Ovary (tissue), 10 donors: ENCODE measurements at places on chromosomes 4 and X. TPM values are rescaled to one million over a fixed set of nuclear protein-coding genes. Genes with fewer than 3 reads are reported as not detected.
A peak's percentile ranks its signal among the peaks of the same experiment; 100 is the strongest.

GRCh38 chrX:28058901-28059300, 77.7 kb upstream of the DCAF8L1 start:
- DNase-seq, result no peak

- no peak for DNase-seq
These were observed 32.1 kb downstream of the HUWE1 start for GRCh38 chrX:53654376-53654775.

HHIP gene
- total RNA-seq, result 0.57 TPM

FAM241A gene
- total RNA-seq, result 2.4 TPM

DNA sequence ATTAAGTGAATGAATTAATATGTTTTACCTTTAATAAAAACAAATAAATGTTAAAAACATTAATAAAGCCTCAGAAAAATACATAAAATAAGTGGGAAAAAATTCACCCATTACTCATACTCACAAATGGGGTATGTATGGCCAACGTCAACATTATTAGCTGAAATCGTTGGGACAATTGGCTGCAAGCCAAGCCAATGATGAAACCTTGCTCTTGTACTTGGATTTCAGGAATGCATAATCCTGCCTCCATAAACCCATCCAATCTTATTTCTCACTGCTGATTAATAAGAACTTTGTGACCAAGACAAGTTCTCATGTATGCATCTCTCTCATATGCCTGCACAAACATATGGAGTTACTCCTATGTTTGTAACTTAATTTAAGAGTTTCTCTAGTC, 35.3 kb upstream of the ADAMTS3 start:
- peak; percentile 15 for DNase-seq

DNA sequence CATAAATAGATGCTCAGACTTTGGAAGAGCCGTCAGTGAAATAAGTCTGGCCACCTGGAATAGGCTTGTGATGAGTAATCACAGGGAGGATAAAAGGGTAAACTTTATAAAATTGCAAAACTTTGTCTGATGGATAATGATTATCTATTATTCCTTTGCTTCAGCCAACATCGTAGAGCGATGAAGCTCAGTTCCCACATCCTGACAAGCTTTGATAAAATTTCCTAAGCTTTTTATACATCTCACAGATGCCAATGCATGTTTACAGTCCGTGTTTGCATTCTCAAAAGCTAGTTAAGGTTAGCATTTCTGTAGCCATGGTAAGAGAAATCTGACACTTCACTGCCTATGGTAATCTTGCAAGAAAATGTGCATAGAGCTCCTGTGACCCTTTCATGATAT, 15.4 kb upstream of the UGDH start:
- no peak for DNase-seq

GABRA4 gene
- not detected for total RNA-seq

DNA sequence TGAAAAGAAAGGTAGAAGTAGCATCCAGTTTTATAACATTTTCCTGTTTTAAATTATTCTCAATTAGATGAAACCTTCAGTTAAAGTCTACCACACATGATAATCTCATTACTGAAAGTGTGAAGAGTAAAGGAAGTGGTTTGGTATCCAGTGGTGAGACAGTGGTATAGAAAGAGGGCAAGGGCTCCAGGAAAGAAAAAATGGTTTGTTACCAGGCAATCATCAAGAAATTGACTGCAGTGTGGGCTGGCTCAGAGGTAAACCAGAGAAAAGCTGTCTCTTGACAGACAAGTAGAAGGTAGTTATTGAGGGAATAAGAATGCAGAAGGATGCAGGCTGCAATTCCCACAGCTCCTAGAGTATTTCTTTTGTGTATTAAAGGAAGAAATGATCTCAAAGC, 406.2 kb downstream of the TLL1 start:
- DNase-seq, result no peak

DNA sequence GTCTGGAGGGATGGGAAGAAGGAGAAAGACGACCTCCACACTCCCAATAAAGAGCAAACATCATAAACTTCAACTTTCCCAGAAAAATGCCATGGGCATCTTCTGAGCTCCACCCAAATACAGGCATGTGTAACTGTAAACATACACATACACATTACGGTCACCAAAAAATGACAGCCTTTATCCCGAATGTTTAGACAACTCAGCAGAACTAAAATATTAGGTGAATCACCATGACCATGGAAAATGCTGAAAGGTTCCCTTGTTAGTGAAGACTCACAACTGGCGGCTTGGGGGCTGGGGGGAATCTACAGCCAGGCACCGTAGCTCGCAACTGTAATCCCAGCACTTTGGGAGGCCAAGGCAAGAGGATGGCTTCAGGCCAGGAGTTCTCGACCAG, 33.0 kb downstream of the PRKX start:
- DNase-seq, result no peak

RHOXF2B gene
- total RNA-seq, result not detected

DNA sequence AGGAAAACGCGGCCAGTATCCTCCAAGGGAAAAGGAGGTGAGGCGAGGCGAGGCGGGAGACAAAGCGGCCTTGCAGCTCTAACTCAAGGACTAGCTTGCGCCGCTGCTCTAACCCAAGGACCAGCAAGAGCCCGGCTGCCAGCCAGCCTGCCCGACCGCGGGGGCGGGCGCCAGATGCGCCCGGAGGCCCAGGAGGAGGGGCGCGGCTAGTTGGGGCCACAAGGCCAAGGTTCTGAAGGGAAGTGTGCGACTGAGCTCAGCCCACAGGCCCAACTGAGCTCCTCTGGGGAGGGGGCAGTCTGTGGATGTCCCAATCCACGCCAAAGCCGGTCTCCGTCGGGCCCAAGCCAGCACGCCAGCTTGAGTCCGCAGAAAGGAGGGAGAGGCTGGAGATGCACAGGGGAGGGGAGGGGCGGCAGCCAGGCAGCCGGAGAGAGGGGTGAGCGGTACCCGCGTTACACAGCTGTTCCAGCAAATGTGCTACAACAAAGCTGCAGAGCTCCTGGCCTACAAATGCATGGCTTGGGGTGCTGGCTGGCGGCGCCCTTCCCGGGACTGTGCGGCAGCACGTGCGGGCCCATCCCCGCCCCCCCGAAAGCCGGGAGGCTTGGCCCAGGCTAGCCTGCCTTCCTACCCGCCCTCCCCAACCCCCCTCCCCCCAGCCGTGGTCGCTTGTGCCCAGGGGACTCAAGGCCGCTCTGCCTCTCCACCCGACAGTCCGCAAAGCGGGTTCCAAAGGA, 637 bp downstream of the AMER1 start:
- DNase-seq, result peak; percentile 70

DNA sequence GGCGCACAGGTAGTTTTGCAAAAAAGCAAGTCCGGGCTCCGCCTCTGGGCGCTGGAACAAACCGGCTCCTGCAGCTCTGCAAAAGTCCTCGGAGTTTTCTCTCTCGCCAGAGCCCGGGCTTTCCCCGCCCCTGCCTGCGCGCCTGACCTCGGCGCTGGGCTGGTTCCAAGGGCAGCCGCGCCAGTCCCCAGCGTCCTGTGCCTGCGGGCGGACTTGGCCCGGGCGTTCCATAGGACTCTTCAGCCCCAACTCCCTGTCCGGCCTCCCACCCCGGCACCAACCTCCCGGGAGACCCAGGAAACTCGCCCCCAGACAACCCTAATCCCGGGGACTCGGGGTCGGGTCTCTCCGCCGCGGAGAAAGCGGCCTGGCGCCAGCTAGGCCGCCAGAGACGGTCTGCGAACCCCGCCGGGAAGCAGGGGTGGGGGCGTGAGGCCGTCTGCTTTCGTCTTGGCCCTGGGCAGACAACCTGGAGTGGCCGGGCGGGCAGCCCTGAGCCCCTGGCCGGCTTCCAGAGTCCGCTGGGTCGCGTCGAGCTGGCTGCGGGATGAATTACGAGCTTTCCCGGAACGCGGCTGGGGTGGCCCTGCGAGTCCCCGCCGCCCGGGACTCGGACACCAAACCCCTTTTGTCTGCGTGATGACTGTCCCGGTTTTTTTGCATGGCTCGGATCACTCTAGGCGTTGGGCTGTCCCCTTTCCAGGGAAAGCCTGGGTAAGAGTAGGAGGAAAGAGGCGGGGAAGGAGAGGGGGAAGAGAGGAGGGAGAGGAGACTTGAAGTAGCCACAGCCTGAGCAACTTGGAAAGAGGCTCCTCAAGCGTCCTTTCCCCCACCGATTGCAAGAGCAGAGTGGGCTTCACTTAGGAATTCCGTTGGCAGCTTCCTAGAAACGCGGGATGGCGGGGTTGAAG, 916 bp downstream of the MXRA5 start:
- no peak for DNase-seq

- DNase-seq, result no peak
These were observed 54.2 kb upstream of the SMIM10 start for GRCh38 chrX:134936542-134936941.

DNA sequence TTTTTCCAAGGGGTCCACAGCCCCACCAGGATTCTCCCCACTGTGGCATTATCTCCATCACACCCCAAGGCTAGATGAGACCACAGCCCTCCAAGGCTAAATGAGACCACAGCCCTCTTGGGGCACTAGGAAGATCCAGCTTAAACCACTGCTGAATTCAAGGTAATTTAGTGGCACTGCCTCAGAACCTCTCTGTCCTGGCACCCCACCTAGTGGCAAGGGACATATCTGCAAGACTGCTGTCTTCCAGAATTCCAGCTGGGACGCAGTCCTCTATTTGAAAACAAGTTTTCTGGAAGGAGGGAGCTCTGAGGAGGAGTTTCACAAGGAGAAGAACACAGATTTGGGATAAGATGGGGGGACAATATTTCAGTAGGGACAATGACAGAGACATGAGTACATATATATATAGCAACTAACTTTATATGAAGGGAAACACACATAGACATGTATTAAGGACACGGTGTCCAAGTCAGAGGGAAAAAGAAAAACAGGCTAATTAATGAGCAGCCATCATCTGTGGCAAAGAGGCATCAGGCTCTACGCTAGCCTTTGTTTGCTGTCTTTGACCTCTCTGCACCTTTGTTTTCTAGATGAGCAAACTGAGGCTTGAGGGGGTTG, 9.3 kb downstream of the CETN2 start:
- no peak for DNase-seq

- no peak for DNase-seq
These were observed 131.4 kb downstream of the CHIC2 start for GRCh38 chr4:53932796-53933610.

GRCh38 chrX:53308836-53309235, 27.5 kb upstream of the IQSEC2 start:
- DNase-seq, result no peak

- no peak for DNase-seq
These were observed 14.7 kb downstream of the GAK start for GRCh38 chr4:917466-917865.

- DNase-seq, result no peak
These were observed 620.8 kb upstream of the ADGRL3 start for GRCh38 chr4:60579335-60579734.

DNA sequence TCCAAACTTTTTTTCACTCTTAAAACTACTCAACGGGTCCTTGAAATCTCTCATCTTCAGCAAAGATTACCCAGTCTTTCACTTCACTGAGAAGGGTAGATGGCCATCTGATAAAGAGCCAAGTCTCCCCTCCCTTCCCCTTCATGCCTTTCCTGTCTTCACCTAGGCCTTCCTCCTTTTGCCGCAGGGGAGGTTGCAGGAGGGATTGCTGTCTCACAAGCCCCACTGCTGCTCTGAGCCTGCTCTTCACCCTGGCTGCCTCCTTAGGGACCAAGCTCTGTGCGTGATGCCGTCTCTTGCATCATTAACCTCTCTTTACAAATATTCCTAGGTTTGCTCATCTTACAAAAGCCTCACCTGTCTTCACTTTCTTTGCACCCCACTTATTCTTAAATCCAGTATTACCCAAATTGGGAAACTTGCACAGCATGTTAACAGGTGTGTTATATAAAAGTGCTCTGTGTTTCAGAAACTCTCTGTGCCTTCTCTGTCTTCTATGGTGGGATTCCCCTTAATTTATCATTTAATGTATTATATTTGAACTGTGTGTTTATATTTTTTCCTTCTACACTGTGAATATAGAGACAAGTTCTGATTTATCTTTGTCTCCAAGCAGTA, 3.8 kb downstream of the ZFX start:
- DNase-seq, result no peak

GRCh38 chr4:117796677-117797076, 237.6 kb upstream of the NDST3 start:
- no peak for DNase-seq

GRCh38 chr4:166435449-166435848, 562.4 kb downstream of the TLL1 start:
- DNase-seq, result no peak

SPACA5 gene
- not detected for total RNA-seq

XG gene
- 0.18 TPM for total RNA-seq

- DNase-seq, result no peak
These were observed 663 bp upstream of the USP53 start for GRCh38 chr4:119211867-119212233.

GRCh38 chrX:10579112-10580011, 41.0 kb downstream of the MID1 start:
- DNase-seq, result no peak

FHIP1A gene
- total RNA-seq, result 11.9 TPM

GRCh38 chr4:117327491-117327890, 242.1 kb upstream of the TRAM1L1 start:
- DNase-seq, result no peak

- DNase-seq, result no peak
These were observed 59.6 kb upstream of the MAMLD1 start for GRCh38 chrX:150303386-150304097.

GRCh38 chr4:3808597-3808996, 42.4 kb downstream of the ADRA2C start:
- DNase-seq, result no peak

DNA sequence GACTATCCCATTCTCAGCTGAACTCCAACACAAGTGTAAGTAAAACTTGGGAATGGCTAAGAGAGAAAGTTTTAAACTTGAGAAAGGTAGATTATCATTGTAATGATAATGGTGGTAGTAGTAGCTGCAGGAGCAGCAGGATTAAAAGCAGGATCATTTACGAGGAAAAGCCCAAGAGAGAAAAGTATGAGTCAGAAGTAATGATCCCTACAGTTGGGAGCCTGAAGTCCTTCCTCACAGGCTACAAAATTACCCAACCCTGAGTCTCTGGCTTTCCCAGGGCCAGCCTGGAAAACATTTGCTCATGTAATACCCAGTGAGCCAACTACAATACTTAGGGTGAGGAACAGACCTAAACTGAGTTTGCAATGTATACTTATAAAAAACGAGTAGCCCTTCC, 4.4 kb upstream of the PRDM8 start:
- no peak for DNase-seq

MBNL3 gene
- total RNA-seq, result 56.2 TPM

GRCh38 chr4:72302981-72303704, 265.9 kb downstream of the ADAMTS3 start:
- DNase-seq, result peak; percentile 7

LRCH2 gene
- 13.3 TPM for total RNA-seq

DNA sequence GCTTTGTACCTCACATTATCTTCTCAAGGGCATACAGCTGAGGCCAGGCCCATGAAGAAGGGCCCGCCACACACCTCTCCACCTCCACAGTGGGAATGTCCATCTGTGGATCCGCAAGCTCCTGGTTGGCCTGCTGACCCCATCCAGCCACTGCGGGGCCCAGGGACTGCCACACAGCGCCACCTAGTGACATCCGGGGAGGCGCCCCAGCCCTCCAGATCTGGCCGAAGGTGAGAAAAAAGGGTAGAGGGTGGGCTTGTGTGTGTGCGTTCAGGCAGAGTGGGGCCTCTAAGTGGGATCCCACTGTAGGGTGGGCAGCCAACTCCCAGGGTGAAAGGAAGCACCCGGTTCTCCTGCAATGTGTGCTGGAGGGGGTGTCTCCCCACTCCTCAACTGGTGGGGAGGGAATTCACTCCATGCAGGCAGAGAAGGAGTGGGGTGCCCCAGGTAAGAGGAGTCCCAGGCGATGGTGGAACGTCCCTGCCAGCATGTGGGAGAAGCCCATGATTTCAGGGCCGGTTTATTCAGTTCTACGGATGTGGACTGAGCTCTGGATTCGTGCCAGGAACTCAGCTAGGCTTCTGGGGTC, 117.3 kb downstream of the ENPP6 start:
- DNase-seq, result peak; percentile 20

- DNase-seq, result no peak
These were observed 1.4 kb upstream of the ATP8A1 start for GRCh38 chr4:42658261-42658660.
